ENCODE measurements at places on chromosomes 7 and 10.

DNA sequence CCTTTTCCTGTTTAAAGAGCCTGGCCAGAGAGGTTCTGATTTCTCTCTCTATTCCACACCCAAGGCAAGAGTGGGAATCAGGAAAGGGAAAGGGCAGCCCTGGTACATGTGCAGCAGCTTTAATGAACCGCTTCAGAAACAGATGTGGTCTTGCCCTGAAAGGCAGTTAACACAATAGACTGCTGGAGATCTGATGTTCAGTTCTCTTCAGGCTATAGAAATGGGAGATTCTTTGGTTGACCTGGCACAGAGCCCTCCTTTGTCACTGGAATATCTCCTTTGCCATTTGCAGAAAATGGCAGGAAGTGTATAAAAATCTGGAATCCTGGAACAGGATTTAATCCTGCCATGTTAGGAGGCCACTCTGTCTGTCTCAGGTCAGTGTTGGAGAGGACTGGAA is 36.3 kb upstream of the EXOC6 start:
- no peak for DNase-seq

- DNase-seq, result no peak
Observed at GRCh38 chr10:132639470-132639869, 101.9 kb downstream of the INPP5A start.

DNA sequence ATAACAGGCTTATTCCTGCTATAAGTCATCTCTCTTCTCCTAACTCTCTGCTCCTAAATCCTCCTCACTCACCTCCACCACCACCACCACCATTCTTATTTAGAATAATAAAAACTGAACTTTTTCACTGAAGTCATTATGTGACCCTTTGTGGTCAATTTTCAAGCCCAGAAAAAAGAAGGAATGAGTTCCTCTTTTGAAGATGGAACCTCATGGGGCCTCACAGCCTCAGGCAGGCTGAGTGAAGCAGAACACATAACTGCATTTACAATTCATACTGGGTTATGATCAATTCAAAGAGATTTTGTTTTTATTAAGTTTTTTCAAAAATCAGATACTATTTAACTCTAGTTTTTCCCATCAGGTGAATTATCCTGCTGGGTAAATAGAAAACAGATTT is 29.8 kb downstream of the PNLIPRP3 start:
- DNase-seq, result no peak

- DNase-seq, result no peak
Observed at GRCh38 chr7:69862413-69863064, 264.3 kb downstream of the AUTS2 start.

DNA sequence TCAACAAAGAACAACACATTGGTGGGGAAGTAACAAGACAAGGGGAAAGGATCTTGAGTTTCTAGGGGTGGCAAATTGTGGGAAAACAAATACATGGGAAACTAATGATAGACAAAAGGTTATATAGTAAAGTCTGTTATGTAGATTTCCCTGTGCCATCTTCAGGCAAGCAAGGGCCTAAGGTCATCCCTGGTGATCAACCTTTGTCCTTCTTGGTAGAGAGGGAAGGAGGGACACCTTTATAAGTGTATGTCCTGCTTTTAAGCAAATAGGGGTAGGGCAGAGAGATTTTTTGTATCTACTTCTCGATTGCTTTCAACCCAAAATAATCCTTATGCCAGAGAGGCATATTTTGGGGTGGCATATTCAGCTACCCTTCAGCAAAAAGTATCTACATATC is 11.8 kb upstream of the ACTA2 start:
- no peak for DNase-seq

GRCh38 chr7:153190452-153190851 is 430.9 kb downstream of the ACTR3B start:
- DNase-seq, result no peak

GRCh38 chr10:2214805-2215204 is 477.5 kb upstream of the ADARB2 start:
- no peak for DNase-seq

DNA sequence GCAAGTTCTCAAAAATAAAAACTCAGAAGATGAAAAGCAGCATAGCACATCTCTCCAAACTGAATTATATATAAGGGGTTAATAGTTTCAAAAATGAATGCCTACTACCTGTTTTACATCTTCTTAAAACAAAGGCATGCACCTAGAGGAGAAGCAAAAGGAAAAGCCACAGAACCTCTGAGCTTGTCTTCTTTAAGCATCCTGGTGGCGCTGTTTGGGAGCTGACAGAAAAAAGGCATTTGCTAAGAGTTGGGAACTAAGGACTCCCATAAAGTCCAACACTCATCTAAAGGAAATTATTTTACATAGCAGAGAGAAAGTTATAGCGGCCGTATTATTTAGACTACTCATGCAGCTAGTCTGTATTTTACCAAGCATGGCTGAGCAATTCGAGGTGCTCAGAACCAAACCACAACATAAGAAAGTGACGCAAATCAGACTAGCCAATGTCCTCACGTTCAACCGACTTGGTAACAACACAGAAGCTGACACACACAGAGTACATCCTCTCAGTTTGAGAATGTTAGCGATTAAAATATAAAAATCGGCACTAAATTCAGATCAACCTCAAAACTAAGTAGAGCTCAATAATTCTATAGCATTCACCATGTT is 38.8 kb downstream of the PTN start:
- DNase-seq, result peak; percentile 87

- DNase-seq, result peak; percentile 9
Observed at GRCh38 chr7:74233655-74234285, 20.4 kb downstream of the RFC2 start.

DNA sequence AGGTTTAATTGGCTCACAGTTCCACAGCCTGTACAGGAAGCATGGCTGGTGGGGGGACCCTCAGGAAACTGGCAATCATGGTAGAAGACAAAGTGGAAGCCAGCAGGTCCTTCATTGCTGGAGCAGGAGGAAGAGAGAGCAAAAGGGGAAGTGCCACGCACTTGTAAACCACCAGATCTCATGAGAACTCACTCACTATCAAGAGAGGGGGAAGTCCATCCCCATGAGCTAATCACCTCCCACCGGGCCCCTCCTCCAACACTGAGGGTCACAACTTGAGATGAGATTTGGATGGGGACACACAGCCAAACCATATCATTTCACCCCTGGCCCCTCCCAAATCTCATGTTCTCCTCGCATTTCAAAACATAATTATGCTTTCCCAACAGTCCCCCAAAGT is 171.9 kb upstream of the CACNA2D1 start:
- no peak for DNase-seq

DNA sequence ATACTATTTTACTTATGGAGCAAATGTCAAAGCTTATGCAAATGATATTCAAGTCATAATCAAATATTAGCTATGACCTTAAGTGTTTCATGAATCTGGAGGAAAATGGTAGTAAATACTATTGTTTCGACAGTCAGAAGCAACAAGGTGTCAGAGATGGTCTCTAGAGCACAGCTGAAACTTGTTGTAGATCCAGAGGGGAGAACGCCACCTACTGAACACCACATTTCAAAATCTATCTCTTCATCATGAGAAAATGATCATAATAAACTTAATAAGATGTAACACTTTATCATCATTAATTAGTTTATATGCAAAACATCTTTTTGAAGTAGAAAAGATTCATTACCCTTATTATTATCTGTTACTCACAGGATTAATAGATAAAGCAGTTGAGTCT is 418.7 kb downstream of the GATA3 start:
- no peak for DNase-seq

- no peak for DNase-seq
Observed at GRCh38 chr10:98852686-98853085, 383.0 kb downstream of the HPSE2 start.

DNA sequence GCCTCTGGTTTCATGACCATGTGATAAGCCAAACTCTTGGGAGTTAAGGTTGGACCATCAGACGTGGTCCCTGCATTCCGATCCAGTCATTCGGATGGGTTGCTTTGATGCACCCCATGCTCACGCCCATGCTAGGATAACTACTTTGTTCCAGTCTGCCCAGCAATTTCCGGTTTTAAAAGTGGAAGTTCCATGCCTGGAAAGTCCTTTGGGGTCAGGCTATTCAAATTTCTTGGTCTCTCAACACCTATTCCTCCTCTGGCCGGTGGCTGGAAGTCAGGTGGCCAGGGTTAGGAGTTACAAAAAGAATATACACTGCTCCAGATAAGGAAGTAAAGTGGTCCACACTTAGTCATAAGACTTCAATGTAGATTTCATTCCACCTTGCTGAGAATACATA is 37.7 kb upstream of the HABP2 start:
- DNase-seq, result no peak

- no peak for DNase-seq
Observed at GRCh38 chr7:140877249-140877524, 47.5 kb downstream of the BRAF start.

GRCh38 chr7:147013825-147014224 is 897.2 kb downstream of the CNTNAP2 start:
- peak; percentile 3 for DNase-seq

GRCh38 chr10:112741830-112742402 is 208.1 kb upstream of the TCF7L2 start:
- DNase-seq, result no peak

DNA sequence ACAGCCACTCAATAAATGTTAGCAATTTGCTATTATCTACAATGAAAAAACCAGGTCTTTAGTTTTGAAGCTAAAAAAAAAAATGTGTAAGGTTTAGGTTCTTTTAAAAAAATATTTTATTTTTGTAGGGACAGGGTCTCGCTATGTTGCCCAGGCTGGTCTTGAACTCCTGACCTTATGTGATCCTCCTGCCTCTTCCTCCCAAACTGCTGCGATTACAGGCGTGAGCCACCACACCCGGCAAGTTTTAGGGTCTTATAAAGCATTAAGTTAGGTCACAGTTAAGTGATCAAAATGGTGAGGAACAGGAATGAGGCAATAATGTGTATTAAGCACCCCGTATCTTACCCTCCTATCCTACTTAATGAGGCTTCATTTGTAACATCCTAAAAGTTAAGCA is 774 bp downstream of the SEM1 start:
- DNase-seq, result no peak

- DNase-seq, result no peak
Observed at GRCh38 chr7:33711231-33712019, 193.9 kb upstream of the BMPER start.

- no peak for DNase-seq
Observed at GRCh38 chr10:122162671-122163173, 108.4 kb upstream of the BTBD16 start.

GRCh38 chr7:91811236-91811635 is 69.3 kb downstream of the MTERF1 start:
- DNase-seq, result no peak

GRCh38 chr10:84945791-84946190 is 617.4 kb downstream of the CCSER2 start:
- no peak for DNase-seq

DNA sequence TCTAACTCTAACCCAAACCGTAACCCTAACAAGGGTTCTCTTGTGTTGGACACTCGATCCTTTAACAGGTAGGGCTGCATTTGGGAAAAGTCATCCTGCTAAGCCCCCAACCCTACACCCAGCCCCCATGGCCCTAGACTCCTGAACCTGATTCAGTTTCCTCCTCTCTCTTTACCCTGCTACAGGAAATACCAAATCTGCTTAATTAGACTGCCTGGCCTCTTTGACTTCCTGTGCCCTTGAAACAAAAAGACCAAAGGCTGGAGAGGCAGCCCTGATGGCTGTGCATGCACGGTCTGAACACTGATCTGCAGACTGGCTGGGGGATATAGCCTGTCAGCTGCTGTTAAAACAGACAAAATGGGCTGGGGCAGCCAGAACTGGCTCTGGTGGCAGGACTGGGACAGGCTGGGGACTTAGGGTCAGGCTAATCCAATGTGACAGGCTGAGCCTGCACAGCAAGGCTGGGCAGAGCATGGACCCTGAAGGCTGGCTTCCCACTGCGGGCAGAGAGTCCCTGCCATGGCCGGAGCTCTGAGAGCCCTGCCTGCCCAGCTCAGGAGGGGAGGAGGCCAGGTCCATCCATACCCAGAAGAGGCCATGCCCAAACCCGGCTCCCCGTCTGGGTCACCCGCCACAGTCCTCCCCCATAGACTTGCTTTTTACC is 51.0 kb upstream of the MSMB start:
- DNase-seq, result no peak

GRCh38 chr10:29326886-29327745 is 38.2 kb downstream of the LYZL1 start:
- no peak for DNase-seq

- DNase-seq, result peak; percentile 82
Observed at GRCh38 chr10:3828404-3829155, 43.6 kb upstream of the KLF6 start.

GRCh38 chr10:71177651-71178199 is 34.6 kb upstream of the UNC5B start:
- DNase-seq, result no peak

DNA sequence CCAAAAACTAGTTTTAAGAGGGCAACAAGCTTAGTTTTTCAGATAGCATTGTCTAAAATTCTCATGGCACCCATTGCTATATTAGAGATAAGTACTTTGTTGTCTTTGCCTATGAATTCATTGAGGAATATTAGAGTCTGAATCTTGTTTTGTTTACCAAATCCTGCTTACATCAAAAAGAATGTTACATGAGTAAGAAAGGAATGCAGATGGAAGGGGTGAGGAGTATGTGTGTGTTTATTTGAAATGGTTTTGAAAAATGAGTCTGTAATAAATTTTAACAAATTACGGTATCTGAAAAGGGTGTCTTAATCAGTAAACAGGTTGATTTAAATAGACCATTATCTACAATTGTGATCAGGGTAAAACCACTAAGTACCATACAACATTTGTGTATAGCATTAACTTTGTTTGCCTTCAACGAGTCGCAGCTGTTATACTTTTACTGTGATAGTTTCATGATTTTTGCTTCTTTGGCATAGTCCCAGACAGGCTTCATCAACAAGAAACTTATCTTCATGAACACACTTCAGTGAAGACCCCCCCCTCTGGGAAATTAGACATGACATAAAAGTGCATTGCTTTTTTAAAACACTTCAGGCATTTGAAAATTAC is 1183.9 kb upstream of the C7orf33 start:
- peak; percentile 5 for DNase-seq

DNA sequence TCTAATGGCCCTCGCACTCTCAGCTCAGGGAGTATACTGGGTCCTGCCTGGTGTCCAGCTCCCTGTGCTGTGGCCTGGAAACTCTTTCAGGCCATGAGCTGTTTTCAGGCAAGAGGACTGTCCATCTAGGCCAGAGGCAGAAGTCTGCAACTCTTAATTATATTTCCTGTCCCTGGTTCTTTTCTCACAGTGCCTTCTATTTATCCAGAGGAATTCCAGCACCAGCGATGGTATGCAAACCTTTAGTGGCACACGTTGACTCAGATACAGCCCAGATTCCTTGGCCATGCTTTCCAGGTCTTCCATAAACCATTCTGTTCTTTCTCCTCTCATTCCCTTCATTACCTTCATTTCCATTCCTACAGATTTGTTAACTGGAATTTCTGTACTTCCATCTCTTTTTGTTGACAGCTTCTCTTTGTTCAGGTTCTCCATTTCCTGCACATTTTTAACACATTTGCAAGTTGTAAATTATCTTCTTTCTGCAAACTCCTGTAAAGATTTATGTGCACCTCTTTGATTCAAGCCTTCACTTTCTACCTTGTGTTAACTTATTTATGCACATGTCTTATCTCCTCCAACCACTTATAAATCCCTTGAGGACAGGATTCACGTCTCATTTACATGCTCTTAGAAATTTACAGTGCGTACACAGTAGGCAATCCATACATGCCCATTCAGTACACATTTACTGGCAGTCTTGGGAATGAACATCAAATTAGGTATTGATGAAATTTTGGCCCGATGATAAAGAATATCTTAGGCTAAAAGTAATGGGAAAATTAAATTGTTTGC is 172.1 kb downstream of the CELF2 start:
- DNase-seq, result no peak

Measured in astrocyte of the spinal cord (primary cell).